ENCODE measurements at places on chromosomes 12 and 14.
A peak's percentile ranks its signal among the peaks of the same experiment; 100 is the strongest.

- peak; percentile 27 for DNase-seq
These were observed 91.0 kb upstream of the FOXN3 start for GRCh38 chr14:89507926-89508460.

DNA sequence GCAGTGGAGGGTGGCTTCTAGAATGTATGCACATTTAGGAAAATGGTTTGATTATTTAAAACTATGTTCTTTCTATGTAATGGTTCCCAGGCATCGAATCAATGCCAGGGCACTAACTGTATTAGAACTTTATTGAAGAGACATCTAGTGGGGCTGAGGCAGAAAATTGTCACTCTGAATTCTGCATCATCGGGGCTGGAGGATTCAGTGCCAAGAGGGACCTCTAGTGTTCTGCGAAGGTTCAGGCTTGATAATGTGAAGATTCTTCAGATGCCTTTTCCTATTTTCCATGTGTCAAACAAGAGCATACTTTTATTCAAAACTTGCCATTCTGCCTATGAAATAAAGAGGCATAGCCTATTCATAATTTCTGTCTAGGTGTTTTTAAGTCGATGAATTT is 146.3 kb downstream of the CAND1 start:
- peak; percentile 27 for DNase-seq

DNA sequence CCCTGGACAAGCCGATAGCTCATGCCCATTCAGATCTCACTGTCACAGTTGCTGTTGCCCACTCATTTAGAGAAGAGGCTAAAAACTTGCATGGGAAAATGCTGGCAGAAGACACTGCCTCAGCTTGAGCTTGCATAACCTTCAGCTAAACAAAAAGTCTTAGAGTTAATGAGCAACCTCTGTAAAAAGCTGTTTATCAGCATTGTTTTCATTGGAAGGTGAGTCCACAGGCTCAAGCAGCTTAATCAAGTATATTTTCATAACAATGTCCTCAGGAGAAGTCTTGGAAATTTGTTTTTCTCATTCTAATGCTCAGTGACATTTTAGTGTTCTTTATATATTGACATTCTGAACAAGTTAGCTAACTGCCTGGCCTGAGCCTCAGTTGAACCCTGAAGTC is 872.9 kb downstream of the TMTC2 start:
- DNase-seq, result no peak

DNA sequence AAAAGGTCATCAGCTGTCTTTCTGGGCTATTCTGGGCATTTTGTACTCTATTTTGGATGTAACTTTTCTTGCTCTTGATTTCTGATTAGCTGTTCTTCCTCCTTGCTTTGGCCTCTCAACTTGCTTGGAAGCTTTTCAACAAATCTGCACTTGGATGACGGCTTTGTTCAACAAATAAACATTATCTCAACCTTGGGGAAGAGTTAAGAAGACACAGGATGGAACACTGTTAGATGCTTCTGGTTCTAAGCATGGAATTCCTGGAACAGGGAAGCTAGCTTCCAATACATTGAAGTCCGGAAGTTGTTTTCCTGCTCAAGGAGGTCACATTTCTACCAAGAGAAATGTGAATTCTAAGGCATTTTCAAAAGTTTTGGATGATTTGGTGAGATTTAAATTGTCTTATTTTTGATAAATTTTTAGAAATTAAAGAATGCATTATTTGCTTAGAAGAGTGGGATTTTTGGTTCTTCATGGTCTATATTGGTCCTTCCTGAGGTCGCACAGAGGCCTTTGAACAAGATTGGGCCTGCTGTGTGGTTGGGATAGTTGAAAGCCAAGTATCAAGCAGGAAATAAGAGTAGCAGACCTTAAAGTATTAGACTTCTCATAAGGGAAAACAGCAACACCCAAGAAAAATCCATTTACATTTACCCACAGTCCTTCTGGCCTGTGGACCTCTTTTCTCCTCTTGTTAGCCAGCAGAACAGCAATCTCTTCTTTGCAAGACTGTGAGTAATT is 59.2 kb downstream of the PPFIBP1 start:
- peak; percentile 9 for DNase-seq

- DNase-seq, result no peak
These were observed 9.7 kb upstream of the UBC start for GRCh38 chr12:124923905-124924734.

GRCh38 chr14:92589213-92589852 is 75.8 kb downstream of the RIN3 start:
- no peak for DNase-seq

GRCh38 chr14:94570440-94570839 is 9.2 kb downstream of the SERPINA4 start:
- DNase-seq, result no peak

DNA sequence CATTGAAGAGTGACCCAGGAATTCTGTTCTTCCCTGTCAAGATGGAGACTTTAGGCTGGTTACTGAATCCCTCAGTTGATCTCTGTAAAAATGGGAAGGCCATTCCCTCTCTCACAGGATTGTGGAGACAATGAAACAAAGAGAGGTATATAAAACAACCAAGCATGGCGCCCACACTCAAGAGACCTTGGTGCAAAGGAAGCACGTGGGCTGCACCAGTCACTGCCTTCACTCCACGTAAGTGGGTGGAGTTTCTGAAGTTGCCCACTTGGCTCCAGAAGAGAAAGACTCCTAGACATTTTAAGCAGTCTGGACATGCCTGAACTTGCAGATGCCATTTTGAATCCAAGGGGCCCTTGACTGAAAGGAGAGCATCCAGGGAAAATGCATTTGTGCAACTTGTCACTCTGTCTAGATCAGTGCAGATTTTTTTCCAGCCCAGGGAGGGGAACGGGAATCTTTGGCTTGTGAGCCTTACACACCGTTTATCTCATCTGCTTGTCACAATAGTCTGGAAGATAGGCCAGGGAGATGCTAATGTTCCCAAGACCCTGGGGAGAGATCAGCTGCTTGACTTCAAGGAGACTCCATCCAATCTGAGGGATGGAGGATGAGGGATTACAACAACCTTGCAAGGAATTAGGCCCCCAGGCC is 96.9 kb upstream of the TBX3 start:
- no peak for DNase-seq
